ENCODE measurements at places on chromosomes 1 and 21.

DNA sequence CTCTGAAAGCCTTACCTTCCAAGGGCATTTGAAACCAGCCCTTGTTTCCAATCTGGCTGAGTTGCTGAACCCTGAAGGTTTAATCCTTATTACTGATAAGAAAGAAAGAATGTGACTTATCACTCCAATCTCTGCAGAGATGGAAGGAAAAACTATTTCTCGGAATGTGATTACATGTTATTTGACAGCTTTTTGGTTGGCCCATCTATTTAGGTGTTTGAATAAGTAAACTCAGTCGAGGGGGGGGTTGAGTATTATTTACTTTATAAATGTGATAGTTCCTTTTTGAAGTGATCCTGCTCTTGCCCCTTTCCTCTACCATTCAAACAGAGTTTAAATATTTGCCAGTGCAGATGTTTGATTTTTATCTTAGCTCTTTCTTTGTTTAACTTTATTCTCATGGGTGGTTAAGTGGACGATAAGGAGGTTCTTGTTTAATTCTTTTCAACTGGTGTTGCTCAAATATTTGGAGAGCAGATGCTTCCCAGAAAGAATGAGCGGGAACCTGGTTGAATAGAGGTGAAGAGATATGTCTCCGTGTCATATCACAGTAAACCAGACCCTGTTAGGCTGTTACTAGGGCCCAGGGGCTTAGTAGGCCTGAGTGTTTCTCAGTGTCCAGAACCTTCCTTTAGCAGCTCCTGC is 126.1 kb downstream of the CACHD1 start:
- DNase-seq = no peak

GRCh38 chr1:218953386-218953785 is 220.3 kb upstream of the LYPLAL1 start:
- DNase-seq = no peak

GRCh38 chr1:232863544-232864275 is 58.5 kb downstream of the MAP10 start:
- no peak for DNase-seq

DNA sequence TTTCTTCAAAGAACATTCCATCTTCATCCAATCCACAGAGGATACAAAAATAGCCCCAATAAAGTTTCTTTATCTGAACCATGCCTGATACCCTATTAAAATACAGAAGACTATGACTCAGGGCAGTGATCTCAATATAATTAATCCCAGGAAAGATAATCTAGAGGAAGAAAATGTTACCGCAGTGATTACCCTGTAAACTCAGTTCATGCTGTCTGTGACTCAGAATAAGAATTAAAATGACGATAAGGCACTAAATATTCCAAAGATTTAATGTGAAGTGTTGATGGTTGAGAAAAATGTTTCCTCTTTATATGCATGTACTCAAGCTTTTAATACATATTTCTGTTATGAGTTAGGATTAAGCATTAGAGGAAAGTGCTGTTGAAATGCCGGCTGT is 88.6 kb upstream of the LYPLAL1 start:
- DNase-seq = peak; percentile 85

- no peak for DNase-seq
Measured at GRCh38 chr1:170254371-170254770, 108.6 kb downstream of the NTMT2 start.

- no peak for DNase-seq
Measured at GRCh38 chr1:161691846-161692245, 15.2 kb upstream of the FCRLA start.

- DNase-seq = no peak
Measured at GRCh38 chr1:94670273-94670672, 128.7 kb upstream of the F3 start.

DNA sequence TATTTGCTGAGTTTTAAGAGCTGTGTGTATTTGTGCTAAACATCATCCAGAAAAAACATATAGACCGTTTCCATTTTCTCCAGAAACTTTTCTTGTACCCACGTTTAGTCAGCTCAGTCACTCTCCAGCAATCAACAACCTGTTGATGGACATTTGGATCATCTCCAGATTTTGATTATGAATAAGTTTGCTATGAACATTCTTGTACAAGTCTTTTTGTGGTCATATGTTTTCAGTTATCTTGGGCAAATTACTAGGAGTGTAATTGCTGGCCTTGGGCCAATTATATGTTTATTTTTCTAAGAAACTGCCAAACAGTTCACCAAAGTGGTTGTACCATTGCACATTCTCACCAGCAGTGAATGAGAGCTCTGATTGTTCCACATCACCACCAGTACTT is 221.8 kb downstream of the CENPF start:
- peak; percentile 41 for DNase-seq

GRCh38 chr1:55005351-55006140 is 6.8 kb downstream of the BSND start:
- no peak for DNase-seq

DNA sequence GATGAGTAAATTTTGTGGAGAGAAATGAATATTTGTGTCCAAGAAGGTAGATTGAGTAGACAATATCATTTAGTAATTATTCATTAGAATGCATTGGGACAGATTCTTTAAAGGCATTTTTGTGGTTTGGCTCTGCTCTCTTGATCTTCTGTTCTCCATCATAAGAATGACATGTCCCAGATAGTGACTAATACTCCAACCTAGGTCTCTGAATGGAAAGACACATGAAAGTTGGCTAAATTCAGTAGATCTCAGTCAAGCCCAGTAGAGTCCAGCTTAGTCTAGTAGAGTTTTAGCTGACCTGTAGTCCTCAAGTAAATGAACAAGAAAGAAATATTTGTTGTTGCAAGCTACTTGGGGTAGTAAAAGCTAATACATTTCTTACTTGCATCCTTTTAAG is 61.8 kb upstream of the DNAH14 start:
- peak; percentile 19 for DNase-seq

DNA sequence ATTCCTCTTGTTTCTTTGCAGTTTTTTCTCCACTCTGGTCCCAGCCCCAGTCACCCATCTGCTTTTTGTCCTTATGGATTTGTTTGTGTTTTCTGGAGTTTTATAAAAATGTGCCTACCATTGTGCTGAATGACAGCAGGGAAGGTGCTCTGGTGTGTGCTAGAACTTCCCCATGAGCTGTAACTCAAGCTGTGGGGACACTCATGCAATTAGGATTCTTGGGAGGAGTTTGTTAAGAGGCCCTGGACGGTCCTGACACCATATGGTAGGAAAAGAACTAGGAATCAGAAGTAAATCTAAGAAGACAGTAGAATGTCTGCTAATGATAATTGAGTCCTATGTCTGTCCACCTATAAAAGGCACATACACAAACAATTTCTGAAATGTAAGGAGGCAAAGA is 27.4 kb downstream of the URB2 start:
- DNase-seq = no peak

DNA sequence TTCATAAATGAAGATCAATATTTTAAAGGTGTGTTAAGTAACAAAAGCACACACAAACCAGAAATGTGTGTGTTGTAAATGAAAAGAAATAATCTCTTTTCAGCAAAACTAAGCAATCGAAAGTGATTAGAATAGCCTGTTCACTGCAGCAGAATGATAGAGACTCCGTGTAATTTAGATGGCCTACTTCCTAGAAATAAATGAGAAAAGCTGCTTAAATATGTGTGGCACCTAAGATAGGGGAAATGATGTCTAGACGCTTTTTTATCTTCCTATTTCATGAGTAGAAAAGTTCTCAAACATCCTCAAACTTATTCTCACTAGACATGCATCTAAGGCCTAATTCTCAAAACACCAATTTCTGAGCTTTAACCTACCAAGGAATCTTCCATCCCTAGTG is 124.7 kb upstream of the BRINP3 start:
- no peak for DNase-seq

GRCh38 chr1:109650609-109651008 is 5.3 kb upstream of the GSTM4 start:
- DNase-seq = peak; percentile 78

DNA sequence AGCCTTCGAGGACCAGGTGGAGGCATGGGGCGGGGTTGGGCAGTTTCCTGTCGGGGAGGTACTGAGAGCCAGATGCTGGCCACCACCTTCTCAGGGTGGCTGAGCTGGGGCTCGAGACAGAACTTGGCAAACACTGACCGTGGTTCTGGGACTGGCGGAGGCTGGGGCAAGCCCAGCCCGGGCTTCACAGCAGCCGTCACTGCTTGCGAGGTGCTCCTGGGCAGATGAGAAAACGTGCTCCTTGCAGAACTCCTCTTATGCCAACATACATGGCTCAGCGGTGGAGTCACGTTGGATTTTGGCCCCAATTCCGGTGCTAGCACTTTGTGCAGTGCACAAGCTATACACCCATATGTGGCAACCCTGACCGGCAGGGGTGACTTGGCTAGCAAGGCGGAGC is 69.2 kb downstream of the RUNX3 start:
- no peak for DNase-seq

DNA sequence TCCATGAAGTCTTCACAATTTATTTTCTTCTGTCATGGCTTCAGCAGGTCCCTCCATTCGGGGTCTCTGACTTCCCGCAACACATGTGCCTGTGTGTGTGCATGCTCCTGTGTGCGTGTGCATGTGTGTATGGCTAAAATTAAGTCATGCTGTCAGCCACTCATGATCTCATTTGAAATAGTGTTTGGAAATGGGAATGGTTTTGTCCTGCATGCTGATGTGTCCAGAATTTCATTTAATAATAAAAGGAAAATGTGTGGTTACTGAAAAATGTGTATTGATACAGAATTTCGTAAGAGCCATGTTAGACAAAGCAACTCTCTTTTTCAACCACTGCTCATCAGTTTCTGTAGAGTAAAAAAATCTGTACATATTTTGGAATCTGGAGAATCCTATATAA is 123.8 kb upstream of the PRDX6 start:
- DNase-seq = no peak

- DNase-seq = peak; percentile 66
Measured at GRCh38 chr1:183416850-183417771, 1.1 kb downstream of the NMNAT2 start.

DNA sequence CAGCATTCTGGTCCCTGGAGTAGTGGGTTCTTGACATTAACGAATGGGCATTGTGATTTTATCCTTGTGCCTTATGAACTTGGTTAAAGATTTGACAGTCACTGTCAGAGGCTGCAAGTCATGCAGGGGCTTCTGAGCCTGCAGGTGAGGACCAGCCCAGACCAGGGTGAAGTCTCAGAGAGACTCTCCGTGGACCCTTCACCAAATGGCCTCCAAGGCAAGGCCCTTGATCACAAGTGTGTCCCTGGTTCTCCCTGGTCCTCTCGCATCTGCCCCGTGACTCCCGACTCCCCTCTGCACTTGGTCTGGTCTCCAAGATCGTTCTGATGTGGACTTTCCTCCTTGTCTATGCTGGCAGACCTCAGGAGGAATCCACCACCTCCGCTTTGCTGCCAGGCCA is 476.5 kb upstream of the VAMP3 start:
- no peak for DNase-seq

DNA sequence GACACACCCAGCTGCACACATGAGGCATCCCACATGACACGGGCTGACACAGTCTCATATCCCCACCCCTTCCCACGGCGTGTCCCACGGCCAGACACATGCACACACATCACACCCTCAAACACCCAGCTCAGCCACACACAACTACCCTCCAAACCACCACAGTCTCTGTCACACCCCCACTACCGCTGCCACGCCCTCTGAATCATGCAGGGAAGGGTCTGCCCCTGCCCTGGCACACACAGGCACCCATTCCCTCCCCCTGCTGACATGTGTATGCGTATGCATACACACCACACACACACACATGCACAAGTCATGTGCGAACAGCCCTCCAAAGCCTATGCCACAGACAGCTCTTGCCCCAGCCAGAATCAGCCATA is 22.6 kb downstream of the PODN start:
- peak; percentile 16 for DNase-seq
